ENCODE measurements at places on chromosomes 5 and 9.

DNA sequence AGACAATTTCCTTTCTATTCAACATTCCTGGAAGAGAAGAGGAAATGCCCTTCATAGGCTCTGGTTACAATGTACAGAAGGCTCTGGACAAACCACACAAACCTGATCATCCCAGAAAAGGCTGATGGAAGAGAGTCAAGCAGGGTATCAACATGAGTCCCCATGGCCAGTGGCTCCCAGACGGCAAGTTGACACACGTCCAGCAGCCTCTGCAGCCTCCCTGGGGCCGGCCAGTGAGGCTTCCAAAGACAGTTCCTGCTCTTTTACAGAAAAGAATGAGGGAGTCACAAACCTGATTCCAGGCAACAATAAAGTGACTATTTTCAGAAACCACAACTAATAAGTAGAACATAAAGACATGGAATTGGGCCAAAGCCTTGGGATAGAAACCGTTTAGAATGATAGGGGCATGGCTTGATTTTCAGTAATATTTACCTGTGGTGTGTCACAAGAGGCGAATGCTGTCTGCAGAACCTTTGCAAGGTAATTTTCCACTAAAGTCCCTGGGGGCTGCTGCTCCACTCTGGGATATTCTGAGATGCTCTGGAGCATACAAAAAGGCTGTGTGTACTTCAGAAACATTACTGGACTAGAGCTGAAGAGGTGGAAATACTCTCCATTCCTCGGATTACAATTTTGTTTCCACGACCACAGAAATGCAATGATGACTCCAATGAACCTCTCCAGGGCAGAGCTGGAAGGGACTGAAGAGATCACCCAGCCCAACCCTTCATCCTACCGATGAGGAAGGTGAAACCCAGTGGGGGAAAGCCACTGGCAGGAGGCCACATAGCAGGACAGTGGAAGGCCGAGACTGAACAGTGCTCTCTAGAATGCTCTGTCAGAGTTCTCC lies 10.4 kb downstream of the MED27 start:
- no peak for DNase-seq

GRCh38 chr9:131754846-131755245 lies 15.0 kb upstream of the RAPGEF1 start:
- DNase-seq: no peak

GRCh38 chr5:88940713-88941112 lies 57.7 kb upstream of the MEF2C start:
- DNase-seq: no peak

DNA sequence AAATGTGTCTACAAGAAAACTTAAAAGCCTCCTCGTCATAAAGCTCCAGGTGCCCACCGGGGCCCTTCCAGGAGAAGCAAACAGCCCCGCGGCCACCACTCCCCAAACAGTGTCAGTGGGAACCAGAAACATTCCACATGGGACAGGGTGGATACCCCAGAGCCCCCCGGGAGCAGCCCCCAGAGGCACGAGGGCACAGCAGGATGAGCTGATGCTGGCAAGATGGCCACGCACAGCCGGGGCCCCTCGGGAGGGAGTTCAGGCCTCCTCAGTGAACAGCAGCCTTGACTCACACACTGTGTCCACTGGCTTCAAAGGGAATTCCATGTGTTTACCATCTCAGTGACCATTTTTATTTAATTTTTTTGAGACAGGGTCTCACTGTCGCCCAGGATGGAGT lies 10.5 kb downstream of the EXD3 start:
- no peak for DNase-seq

GRCh38 chr5:18778225-18778624 lies 1144.0 kb downstream of the TAF11L14 start:
- DNase-seq: no peak

All from right hindlimb (tissue), 1 donor.